ENCODE measurements at places on chromosomes 1 and 21.

- no peak for DNase-seq
Measured at GRCh38 chr1:154714638-154715037, 106.7 kb upstream of the ADAR start.

GRCh38 chr1:40174788-40175187 lies 13.6 kb downstream of the RLF start:
- DNase-seq, result no peak

DNA sequence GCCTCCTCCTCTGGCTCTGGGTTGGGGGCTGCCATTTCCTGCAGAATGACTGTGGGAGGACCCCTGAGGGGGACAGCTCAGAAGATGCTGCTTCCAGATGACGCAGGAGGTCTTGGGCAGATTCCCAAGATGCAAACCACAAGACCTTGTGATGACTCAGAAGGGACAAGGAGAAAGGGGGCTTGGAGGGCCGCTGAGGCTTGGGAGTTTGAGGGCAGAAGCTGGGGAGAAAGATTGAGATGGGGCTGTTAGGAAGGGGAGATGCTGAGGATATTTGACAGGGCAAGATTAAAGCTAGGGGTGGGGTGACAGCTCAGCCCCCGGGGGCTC lies 7.5 kb downstream of the PTPRU start:
- DNase-seq, result no peak

DNA sequence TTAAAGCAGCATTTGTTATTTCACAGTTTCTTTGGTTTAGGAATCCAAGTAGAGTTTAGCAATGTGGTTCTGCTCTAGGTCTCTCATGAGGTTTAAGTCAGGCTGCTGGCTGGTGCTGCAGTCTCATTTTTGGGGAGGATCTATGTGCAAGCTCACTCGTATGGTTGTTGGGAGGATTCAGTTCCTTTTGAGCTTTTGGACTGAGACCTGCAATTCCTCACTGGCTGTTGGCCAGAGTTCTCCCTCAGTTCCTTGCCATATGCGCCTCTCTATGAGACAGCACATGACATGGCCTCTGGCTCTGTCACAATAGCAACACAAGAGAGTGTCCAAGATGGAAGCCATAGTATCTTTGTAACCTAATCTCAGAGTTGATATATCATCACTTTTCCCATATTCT lies 91.0 kb downstream of the OLFML2B start:
- DNase-seq, result no peak
